ENCODE measurements at places on chromosomes 13 and 19.

DNA sequence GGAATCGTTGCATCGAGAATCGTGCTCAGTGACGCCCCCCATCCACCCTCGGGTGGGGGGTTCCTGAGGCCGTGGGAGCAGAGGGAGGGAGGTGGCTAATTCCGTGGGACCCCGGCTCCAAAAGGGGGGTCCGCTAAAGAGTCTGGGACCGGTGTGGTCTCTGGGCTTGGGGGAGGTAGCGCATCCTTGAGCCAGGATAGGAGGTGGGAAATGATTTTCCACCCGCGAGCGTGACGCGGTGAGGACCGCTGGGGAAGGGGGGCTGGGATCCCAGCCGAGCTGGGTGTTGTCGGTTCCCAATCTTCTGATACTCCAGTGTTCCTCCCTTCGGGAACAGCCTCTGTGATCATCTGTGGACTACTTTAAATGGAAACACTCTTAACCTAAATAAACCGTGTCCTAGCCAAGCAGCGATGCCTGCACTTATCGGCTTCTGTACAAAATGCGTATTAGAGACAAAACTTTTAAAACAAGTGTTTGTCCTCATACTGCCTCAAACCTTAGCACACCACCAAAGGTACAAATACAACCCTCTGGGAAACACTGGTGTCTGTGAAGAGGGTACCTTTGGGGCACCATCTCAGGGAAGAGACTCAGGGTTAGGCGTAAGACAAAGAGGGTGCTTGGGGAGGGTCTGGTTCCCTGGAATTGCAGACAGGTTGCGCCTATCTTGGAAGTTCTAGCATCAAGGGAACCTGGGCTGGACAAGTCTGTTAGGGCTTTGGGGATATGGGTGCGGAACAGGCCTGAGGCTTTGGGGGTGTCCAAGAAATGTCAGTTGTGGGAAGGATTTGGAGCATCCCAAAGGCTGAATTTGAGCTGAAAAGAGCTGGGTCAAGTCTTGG is 16.0 kb downstream of the KCNC3 start:
- DNase-seq = no peak

GRCh38 chr19:7817801-7818200 is 12.2 kb upstream of the EVI5L start:
- DNase-seq = peak; percentile 33

- no peak for DNase-seq
Measured at GRCh38 chr13:22212576-22212975, 541.7 kb downstream of the FGF9 start.

DNA sequence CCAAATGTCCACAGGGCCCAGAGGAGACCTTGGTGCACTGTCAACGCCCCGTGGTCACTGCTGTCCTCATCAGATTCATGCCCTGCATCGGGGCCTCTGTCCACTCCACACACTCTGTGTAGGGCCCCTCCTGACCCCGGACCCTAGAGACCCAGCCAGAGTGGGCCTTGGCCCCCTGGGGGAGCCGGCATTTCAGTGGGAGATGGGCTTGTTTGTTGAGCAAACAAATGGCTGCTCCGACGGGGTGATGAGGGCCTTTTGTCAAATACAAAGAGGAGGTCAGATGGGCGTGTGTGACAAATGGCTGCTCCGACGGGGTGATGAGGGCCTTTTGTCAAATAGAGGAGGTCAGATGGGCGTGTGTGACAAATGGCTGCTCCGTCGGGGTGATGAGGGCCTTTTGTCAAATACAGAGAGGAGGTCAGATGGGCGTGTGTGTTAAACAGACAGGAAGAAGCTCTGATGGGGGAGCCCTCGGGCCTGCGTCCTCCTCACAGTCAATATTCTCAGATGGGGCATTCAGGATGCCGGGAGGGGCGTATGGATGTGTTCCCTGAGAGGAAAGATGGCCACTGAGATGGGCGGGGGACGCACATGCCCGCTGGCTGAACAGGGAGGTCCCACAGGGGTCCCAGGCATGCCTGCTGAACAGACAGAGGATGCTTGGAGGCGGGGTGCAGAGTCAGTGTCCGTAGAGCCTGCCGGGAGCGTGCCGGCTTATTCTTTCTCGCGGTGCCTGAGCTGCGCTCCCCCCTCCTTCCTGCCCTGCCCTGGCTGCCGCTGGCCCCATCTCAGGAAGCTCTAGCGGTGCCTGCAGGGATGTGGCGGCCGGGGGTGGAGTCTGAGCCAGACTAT is 36.3 kb downstream of the SMIM24 start:
- no peak for DNase-seq

GRCh38 chr19:38143847-38144246 is 80.2 kb downstream of the DPF1 start:
- DNase-seq = peak; percentile 8

- DNase-seq = no peak
Measured at GRCh38 chr13:23105051-23105450, 75.7 kb upstream of the SGCG start.

GRCh38 chr13:48476686-48477085 is 56.2 kb downstream of the RCBTB2 start:
- DNase-seq = no peak

DNA sequence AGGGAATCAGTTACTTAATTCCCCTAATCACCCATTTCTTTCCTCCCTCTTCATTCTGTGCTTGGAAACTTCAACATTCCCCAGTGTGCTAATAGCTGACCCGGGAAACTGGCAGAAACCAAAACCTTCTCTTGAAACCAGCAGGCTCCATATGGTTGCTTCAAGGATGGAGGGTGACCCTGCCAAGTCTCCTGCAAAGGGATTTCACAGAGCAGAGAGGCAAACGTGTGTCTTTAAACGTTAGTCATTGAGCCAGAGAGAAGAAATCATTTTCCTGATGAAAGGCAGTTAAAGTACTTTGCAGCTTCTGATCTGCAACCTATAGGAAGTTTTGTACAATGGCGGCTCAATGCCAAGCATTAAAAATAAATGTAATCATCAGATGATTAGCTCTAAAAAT is 220.9 kb downstream of the POU4F1 start:
- DNase-seq = no peak

DNA sequence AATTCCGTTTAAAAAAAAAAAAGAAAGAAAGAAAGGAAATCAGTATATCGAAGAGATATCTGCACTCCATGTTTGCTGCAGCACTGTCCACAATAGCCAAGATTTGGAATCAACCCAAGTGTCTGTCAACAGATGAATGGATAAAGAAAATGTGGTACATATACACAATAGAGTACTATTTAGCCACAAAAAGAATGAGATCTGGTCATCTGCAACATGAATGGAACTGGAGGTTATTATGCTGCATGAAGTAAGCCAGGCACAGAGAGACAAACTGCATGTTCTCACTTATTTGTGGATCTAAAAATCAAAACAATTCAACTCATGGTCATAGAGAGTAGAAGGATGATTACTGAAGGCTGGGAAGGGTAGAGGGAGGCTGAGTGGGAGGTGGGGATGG is 16.3 kb downstream of the ZNF565 start:
- no peak for DNase-seq

DNA sequence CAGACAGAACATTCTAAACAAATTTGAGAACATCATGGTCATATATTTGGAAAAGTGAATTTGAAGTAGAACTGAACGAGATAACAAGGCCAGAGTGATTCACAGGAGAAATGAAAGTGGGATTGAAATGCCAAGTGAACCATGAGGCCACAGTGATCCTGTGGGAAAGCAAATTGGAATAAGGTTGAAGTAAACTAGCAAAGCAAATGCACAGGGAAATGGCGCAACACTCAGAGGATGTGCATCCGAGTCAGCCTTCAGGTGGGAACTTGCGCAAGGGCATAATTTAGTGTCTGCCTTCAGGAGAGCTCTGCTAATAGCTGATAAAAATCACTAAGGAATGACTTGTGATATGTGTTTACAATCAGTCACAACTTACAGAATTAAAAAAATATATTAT is 696.6 kb downstream of the LIG4 start:
- no peak for DNase-seq

- no peak for DNase-seq
Measured at GRCh38 chr19:27765397-27765796, 1447.6 kb downstream of the UQCRFS1 start.

- DNase-seq = peak; percentile 75
Measured at GRCh38 chr19:19179548-19180441, 9.7 kb upstream of the MEF2B start.

- DNase-seq = peak; percentile 87
Measured at GRCh38 chr13:41458761-41459431, 1.5 kb downstream of the RGCC start.

DNA sequence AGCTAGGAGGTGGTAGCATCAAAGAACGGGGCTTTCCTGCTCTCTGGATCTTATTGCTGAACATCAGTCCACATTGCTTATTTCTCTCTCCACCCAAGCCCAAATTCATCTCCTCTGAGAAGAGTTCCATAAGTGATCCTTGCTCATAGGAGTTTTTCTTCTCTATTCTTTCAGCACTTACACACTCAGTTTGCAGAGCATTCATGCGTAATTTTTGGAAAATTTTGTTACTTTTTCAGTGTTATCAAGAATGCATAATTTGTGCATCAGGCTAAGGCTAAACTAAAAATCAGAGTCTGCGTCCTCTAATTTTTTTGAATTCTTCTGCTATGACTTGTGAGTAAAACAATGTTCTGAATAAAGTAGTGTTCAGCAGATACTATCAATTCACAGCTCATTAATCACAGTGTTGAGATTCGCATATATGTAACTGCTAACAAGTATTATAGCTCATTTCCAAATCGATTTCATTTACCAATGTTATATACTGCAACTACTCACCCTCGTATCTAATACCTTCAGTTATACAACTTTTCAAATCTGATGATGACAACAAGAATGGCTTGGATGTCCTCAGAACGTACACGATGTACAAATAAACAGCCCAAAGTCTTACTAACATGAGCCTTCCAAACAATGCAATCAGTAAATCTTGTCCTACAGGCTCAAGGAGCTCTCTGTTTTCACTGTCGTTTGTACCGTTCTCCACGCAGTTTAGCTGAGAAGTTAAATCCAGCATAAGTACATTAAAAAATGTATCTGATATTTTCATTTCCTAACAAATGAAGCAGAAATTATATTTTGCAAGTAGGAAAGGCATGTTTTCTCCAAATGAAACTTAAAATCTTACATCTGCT is 36.4 kb upstream of the STARD13 start:
- DNase-seq = no peak

DNA sequence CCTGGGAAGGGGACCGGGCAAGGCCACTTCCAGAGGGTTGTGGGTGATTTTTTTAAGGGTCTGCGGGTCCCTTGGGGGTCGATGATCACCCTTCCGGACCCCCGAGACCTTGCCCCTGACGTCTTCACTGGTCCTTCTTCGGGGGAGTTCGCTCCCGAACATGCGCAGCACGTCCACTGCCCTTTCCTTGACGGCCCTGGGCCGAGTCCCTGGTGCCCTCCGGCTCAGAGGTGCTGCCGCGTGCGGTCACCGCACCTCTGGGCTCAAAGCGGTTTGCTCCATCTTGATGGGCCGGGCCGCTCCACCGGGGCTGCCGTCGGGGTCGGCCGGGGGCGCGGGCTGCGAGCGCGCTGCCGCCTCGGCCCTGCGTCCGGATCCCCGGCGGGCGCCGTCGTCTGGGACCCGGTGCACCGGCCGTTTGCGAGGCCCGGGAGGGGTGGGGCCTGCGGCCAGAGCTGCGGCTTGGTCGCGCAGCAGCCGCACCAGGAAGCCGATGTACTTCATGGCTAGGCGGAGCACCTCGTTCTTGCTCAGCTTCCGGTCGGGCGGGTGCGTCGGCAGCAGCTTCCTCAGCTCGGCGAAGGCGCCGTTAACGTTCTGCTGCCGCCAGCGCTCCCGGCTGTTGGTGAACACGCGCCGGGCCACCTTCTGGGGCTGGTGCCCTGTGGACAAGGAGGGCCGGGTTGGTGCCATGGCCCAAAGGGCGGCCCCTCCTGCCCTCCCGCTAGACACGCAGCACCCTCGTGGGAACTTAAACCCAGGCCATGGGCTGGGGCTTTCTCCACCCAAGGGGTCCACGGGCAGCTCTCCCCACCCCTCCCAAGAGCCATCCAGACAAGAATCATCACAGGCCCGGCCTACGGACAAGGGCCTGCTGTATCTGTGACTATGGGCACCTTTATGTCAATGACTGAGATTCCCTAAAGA is 3.3 kb downstream of the LYL1 start:
- DNase-seq = peak; percentile 90

DNA sequence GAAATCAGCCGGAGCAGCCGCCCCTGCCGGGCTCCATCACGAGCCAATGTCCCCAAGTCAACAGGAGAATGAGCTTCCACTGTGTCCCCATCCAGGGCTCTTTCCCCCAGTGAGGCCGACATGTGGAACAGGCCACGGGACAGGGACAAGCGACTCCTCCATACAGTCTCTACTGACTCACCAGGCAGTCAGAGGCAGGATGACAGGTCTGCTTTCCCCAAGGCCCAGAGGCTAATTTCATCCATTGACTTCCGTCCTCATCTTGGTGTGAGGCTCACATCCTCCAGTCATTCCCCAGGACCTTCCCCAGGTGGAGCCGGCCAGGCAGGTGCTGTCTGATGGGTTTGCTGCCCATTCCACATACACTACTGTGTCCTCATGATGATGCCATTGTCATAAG is 3.5 kb downstream of the CEACAM6 start:
- DNase-seq = no peak

DNA sequence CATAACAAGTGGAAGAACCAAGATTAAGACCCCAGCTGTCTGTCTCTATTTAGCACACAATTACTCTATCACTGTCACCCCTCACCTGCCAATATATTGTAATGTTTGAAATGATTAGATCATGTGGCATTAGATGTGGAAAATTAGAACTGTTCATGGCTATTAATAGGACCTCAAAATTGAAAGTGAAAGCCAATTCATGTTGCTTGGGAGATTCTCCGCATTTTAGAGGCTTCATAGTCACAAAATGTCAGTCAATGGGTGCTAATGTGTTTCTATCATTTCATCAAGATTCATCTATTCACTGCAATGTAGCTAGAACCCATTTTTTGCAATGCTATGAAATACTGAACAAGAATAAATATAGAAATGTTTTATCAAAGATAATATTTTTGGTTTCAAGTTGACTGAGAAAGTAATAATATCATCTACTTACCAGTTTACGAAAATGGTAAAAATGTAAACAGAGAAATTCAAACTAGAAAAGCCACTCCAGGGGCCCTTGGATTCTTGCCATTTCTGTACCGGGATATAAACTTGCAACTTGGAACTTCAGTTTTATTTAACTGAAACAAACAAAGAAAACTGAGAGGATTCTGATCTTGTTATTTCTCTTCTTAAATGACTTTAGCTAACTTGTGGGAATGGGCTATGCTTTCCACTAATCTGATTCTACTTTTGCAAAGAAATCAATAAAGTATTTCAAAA is 388.6 kb downstream of the DCT start:
- no peak for DNase-seq

DNA sequence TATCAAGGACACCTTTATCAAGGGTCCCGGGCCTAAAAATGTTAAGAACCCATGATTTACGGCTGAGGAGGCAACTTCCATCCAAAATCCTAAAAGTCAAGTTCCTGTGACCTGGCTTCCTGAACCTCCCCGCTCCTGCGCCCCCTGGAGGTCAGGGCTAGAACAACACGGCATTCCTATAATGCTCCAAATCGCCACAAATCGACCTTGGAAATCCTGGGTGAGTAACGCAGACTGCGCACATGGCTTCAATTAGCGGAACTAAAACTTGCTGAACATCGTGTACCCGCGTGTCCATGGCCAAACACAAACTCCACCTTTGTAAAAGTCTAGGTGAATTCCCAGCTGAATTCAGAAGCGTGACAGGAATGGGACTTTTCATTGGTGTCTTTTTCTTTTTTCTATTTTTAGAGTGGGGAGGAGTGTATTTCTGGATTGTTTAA is 4.3 kb upstream of the C5AR1 start:
- peak; percentile 64 for DNase-seq

- no peak for DNase-seq
Measured at GRCh38 chr19:7858109-7858770, 15.9 kb downstream of the PRR36 start.

All from hematopoietic multipotent progenitor cell treated with erythropoietin and hydrocortisone succinate and interleukin-3 and kit ligand, for 6 days (in vitro differentiated cells).